ENCODE measurements at places on chromosomes 2 and 18.

DNA sequence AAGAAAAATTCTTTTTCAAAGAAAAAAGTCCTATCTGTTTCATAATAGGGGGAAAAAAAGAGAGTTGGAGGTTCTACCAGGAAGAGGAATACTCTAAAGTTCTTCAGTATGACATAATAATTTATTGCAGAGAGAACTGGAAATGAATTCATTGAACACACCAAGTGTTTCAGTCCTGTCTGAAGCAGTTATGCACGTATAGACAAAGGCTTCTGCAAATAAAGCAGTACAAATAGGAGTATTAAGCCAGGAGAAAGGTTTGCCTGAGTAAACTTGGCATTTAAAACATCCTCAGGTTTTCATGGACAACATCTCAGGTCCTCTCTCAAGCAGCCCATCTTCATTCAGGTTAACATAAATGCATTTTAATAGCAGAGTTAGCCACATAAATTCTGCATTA, 141.6 kb downstream of the CCDC148 start:
- H3K4me1 ChIP-seq = peaks cover 4% of the 10 kb centered on the region
- DNase-seq = no peak
- H3K4me3 ChIP-seq = no peak overlapping the region
- no peaks in the 10 kb centered on the region for H3K27me3 ChIP-seq

DNA sequence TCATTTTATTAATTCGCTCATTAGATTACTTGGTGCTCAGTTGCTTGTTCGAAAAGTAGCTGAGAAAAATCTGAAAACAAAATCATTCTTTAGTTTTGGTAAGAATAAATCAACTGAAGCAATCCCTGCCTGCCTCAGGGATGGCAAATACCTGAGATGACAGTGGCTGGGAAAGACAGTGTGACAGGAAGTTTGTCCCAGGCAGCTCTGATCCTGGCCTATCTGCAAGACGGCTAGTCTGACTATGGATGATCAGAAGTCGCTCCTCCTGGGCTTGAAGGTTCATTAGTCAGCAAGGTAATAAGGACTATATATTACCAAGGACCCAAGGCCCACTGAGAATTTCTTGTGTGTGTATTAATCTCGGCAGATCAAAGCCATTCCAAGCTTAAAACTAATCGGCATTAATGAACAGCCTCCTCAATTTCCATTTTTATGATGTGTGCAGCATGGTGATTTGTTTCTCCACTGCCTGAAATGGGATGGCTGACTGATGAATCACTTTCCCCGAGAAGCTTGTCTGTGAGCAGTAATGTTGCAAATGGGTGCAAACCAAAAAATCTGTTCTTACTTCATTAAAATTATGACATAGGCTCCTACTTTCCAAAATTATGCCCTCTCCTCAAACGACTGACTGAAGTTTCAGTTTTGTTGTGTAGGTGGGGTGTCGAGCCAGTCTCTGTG, 199.9 kb downstream of the ACTR3 start:
- H3K27ac ChIP-seq = no peak overlapping the region
- H3K4me3 ChIP-seq = no peak overlapping the region
- no peak for DNase-seq
- no peaks in the 10 kb centered on the region for H3K4me1 ChIP-seq
- H3K27me3 ChIP-seq = peaks cover 6% of the 10 kb centered on the region

GRCh38 chr2:146312899-146313298, 1531.9 kb upstream of the ACVR2A start:
- no peaks in the 10 kb centered on the region for H3K27me3 ChIP-seq
- H3K36me3 ChIP-seq = no peaks in the 10 kb centered on the region
- no peak overlapping the region for H3K27ac ChIP-seq
- no peak overlapping the region for H3K4me3 ChIP-seq

DNA sequence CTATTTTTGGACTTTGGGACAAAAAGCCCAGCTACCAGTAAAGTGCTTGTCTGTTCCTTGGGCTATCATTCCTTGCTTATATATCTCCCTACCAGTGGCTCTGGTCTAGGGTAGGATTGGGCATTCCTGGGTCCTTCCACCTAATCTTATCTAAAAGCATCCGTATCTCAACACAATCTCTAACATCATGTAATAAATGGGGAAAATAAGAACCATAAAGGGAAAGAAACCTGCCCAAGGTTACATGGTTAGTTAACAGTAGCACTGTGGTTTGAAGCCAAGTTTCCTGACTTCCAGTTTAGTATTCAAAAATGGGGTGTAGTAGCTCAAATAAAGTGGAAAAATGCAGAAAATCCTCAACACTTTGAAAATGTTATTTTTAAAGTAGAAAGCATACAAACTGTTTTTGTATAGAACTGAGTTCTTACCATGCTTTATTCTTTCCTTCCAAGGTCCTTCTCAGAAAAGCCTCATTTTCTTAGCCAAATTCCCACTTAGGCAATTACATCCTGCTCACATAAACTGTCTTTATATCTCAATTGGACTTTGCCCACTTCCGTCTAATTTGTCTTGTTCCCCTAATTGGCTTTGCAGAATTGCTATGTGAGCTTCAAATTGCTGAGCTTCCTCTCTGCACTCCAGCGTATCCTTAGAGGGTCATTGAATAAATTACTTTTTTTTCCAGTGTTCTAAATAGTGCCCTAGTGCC, 273.1 kb upstream of the UBE2E3 start:
- H3K27ac ChIP-seq = no peak overlapping the region
- no peak overlapping the region for H3K4me3 ChIP-seq
- no peaks in the 10 kb centered on the region for H3K27me3 ChIP-seq
- DNase-seq = no peak
- no peaks in the 10 kb centered on the region for H3K36me3 ChIP-seq
- no peaks in the 10 kb centered on the region for H3K4me1 ChIP-seq

DNA sequence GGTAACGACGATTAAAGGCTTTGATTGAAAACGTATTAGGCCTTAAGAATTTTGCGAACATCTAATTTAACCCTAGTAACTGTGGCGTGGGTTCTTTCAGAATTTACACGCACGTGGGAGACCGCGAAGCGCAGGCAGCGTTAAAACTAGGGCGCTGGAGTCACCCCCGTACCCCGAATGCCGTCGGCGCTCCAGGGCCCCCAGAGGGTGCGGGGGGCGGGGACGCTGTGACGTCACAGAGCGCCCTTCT, 673 bp upstream of the SMCHD1 start:
- peak overlapping the region; percentile 98 for H3K27ac ChIP-seq
- H3K4me3 ChIP-seq = peak overlapping the region; percentile 96
- DNase-seq = peak; percentile 80
- peaks cover 28% of the 10 kb centered on the region for H3K36me3 ChIP-seq
- H3K27me3 ChIP-seq = no peaks in the 10 kb centered on the region

DNA sequence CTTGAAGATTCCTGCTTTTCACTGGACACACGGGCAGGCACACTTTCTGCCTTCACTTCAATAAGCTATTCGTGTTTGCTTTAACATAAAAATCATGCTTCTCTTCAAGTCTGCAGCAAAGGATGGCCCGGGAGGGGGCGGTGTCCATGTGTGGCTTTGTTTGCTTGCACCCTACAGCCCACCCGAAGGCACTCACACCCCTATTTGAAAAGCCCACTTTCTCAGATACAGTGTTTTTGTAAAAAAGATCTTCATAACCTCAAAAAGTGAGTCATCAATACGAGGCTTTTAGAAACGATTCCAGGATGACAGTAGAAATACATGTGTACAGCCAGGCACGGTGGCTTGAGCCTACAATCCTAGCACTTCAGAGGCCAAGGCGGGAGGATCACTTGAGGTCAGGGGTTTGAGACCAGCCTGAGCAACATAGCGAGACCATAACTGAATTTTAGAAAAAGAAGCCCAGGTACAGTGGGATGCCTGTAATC, 36.5 kb upstream of the HPCAL1 start:
- no peak for DNase-seq
- peaks cover 2% of the 10 kb centered on the region for H3K27me3 ChIP-seq
- H3K4me3 ChIP-seq = no peak overlapping the region
- H3K36me3 ChIP-seq = no peaks in the 10 kb centered on the region

GRCh38 chr2:124970030-124970429, 944.9 kb downstream of the CNTNAP5 start:
- H3K4me3 ChIP-seq = no peak overlapping the region
- no peaks in the 10 kb centered on the region for H3K4me1 ChIP-seq
- no peak overlapping the region for H3K27ac ChIP-seq
- no peaks in the 10 kb centered on the region for H3K36me3 ChIP-seq
- H3K27me3 ChIP-seq = no peaks in the 10 kb centered on the region
- DNase-seq = no peak

GRCh38 chr18:55153346-55153745, 194.1 kb upstream of the CCDC68 start:
- H3K27me3 ChIP-seq = no peaks in the 10 kb centered on the region
- H3K27ac ChIP-seq = no peak overlapping the region
- DNase-seq = no peak
- H3K4me1 ChIP-seq = peaks cover 2% of the 10 kb centered on the region

GRCh38 chr2:23745726-23746105, 181.2 kb downstream of the ATAD2B start:
- no peaks in the 10 kb centered on the region for H3K27me3 ChIP-seq

DNA sequence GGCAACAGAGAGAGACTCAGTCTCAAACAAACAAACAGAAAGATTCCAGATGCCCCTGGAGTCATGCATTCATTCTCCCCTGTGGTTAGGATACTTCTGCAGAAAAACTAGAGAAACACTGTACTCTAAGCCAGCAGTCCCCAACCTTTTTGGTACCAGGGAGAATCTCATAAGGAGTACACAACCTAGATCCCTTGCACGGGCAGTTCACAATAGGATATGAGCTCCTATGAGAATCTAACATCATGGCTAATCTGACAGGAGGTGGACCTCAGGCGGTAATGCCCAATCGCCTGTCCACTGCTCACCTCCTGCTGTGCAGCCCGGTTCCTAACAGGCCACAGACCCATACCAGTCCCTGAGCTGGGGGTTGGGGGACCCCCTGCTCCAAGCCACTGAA, 18.3 kb downstream of the PSME4 start:
- no peak overlapping the region for H3K4me3 ChIP-seq
- peak overlapping the region; percentile 30 for H3K27ac ChIP-seq
- no peak for DNase-seq

DNA sequence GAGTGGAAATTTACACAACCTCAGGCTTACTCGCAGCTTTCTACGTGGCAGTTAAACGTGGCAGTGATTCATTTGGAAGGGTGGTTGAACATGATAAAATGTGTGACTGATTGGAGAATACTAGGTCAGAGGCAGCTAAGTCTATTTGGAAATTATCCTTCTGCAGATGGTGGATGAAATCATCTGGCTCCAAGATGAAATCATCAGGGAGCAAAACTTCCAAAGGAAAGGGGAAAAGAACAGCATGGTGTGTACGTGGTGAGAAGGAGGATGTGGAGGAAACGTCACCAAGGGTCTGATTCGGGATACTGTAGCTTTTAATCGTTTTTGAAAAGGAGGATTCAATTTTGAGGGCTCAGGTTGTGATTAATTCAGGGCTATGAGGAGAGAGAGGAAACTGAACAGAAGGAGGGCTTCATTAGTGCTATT, 47.9 kb downstream of the COL3A1 start:
- H3K4me1 ChIP-seq = no peaks in the 10 kb centered on the region
- no peaks in the 10 kb centered on the region for H3K27me3 ChIP-seq
- no peaks in the 10 kb centered on the region for H3K36me3 ChIP-seq

DNA sequence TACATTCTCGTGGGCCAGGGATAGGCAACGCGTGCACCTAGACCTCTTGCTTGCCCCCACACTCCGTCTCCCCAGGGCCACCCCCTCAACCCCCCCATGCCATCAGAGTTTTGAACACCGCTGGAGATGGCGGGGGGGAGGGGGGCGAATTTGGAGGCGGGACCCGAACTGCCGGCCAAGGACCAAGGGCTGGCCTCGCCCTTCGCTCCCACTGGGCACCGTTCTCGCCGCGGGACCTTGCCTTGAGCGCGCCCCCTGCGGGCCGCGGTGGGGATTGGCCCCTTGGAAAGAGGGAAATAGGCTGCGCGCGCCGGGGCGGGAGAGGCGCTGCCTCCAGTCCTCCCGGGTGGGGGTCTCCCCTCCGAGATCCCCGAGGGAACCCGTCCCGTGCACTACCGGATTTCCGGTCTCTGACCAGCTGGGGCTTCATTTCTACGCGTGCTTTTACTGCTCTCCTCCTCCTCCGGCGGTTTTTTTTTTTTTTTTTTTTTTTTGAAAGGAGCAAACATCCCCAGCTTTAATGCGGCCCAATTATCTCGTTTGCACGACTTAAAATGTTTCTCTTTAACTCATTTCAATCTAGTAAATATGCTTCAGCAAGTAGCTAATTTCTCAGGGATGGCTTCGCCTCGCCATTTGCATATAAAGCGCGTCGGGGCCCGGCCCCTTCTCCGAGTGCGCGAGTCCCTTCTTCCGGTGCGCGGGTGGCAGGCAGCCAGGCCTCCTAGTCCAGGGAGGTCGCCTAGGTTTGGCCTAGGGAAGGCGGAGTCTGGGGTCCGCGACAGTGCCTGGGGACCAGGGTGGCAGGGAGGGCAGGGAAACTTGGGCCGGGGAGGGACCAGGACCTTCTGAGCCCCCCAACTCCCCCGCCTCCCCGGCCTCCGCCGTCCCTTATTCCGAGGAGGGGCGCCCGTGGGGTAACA, 10.0 kb upstream of the GBX2 start:
- no peaks in the 10 kb centered on the region for H3K36me3 ChIP-seq
- no peak overlapping the region for H3K27ac ChIP-seq
- peaks cover 64% of the 10 kb centered on the region for H3K27me3 ChIP-seq
- H3K4me3 ChIP-seq = no peak overlapping the region

- peaks cover 59% of the 10 kb centered on the region for H3K36me3 ChIP-seq
- no peaks in the 10 kb centered on the region for H3K27me3 ChIP-seq
- no peak overlapping the region for H3K4me3 ChIP-seq
- H3K27ac ChIP-seq = no peak overlapping the region
- DNase-seq = no peak
- peaks cover 6% of the 10 kb centered on the region for H3K4me1 ChIP-seq
Measured at GRCh38 chr18:47888156-47888555, 42.3 kb downstream of the SMAD2 start.

GRCh38 chr2:199851883-199852282, 891 bp upstream of the FTCDNL1 start:
- no peak overlapping the region for H3K27ac ChIP-seq
- DNase-seq = no peak
- peaks cover 3% of the 10 kb centered on the region for H3K27me3 ChIP-seq
- H3K4me1 ChIP-seq = peaks cover 11% of the 10 kb centered on the region

DNA sequence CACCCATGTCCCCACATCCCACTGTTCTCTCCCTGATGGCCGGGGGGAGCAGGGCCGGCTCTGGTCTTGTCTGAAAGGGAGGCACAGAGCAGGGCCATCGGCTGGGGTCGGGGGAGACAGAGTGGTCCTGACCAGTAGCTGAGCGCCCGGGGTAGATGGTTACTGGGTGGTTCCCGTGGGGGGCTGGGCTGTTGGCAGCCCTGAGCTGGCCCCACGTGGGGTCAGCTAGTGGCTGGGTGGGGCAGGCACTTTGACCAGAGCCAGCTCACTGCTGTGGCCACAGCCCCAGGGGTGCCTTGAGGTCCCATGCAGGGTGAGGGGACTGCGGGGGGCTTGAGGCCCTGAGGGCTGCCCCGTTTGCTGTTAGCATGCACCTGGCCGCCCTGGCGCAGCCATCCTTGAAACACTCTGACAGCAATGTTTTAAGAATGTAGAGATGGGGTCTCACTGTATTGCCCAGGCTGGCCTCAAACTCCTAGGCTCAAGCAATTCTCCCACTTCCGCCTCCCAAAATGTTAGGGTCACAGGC, 12.3 kb upstream of the NEU4 start:
- no peak overlapping the region for H3K27ac ChIP-seq
- DNase-seq = peak; percentile 12
- H3K4me1 ChIP-seq = no peaks in the 10 kb centered on the region
- no peaks in the 10 kb centered on the region for H3K36me3 ChIP-seq

- DNase-seq = no peak
- no peak overlapping the region for H3K4me3 ChIP-seq
- no peak overlapping the region for H3K27ac ChIP-seq
- H3K36me3 ChIP-seq = no peaks in the 10 kb centered on the region
- H3K4me1 ChIP-seq = no peaks in the 10 kb centered on the region
Measured at GRCh38 chr18:60755134-60755533, 382.6 kb upstream of the MC4R start.

GRCh38 chr2:10326707-10327594, 24.2 kb downstream of the HPCAL1 start:
- H3K4me1 ChIP-seq = peaks cover 86% of the 10 kb centered on the region
- peaks cover 3% of the 10 kb centered on the region for H3K36me3 ChIP-seq
- H3K27ac ChIP-seq = no peak overlapping the region
- no peak for DNase-seq
- H3K4me3 ChIP-seq = no peak overlapping the region

Data from activated B cell treated with CpG ODN at 0.5 μM for 24 hours (primary cell).